ENCODE measurements at places on chromosomes 1 and 21. TPM values are rescaled to one million over a fixed set of nuclear protein-coding genes. Genes with fewer than 3 reads are reported as not detected.
A peak's percentile ranks its signal among the peaks of the same experiment; 100 is the strongest.

DNA sequence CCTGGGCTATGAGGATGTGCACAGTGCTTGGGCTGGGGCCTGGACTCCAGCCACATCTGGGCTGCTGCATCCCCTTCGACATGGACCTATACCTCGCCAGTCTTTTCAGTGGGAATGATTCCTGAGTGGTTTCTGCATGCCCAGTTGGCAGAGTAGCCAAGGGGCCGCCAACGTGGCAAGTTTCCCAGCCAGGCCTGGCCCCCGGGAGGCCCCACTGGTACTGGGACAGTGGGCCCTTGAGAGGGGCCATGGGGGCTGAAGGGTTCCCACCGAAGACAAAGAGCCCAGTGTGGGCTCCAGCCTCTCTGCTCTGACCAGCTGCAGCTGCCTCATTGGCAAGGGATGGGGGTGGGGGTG is 15.4 kb downstream of the RAP1GAP start:
- H3K4me3 ChIP-seq: no peak overlapping the region
- no peak overlapping the region for H3K27ac ChIP-seq
- no peaks in the 10 kb centered on the region for H3K27me3 ChIP-seq
- no peaks in the 10 kb centered on the region for H3K36me3 ChIP-seq
- H3K4me1 ChIP-seq: peaks cover 15% of the 10 kb centered on the region

GRCh38 chr1:101366513-101367215 is 129.8 kb downstream of the S1PR1 start:
- H3K27ac ChIP-seq: no peak overlapping the region
- DNase-seq: no peak
- no peaks in the 10 kb centered on the region for H3K27me3 ChIP-seq
- no peak overlapping the region for H3K4me3 ChIP-seq

- H3K27ac ChIP-seq: peak overlapping the region; percentile 90
- H3K4me1 ChIP-seq: peaks cover 32% of the 10 kb centered on the region
- peak overlapping the region; percentile 91 for H3K4me3 ChIP-seq
- H3K36me3 ChIP-seq: no peaks in the 10 kb centered on the region
- no peaks in the 10 kb centered on the region for H3K27me3 ChIP-seq
- DNase-seq: no peak
Measured at GRCh38 chr1:206634365-206635079, 814 bp upstream of the DYRK3 start.

DNA sequence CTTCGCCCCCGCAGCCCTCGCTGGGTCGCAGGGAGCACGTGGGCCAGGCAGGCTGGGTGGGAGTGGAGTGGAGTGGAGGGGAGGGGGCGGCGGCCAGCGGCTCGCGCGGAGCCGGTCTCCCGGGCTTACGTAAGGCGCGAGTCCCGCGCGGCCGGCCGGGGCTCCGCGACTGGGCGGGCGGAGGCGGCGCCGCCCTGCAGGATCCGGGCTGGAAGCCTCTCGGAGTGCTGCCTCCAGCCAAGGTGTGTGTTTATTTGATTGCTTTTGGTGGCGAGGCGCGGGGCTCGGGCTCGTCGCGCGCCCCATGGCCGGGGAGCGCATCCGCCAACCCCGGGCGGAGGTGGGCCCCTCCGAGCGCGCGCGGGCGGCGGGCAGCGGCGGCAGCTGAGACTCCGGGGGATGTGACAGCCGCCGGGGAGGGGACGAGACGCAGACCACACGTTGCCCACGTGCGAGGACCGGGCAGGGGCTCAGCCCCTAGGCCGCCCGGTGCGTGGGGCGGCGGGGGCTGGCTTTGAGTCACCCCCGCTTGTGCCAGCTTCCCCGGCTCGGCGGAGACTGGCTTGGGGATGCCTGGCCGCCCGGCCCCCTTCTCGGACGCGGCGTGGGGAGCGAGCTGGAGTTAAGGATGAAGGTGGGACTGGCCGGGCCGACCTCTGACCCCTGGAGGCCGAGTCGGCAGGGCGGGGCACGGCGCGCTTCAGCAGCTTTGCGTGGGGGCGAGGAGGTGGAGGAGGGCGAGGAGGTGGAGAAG is 402 bp upstream of the AK4 start:
- peak overlapping the region; percentile 63 for H3K4me3 ChIP-seq
- H3K27me3 ChIP-seq: no peaks in the 10 kb centered on the region
- H3K27ac ChIP-seq: peak overlapping the region; percentile 83
- no peaks in the 10 kb centered on the region for H3K36me3 ChIP-seq

GRCh38 chr21:25103500-25104207 is 503.6 kb downstream of the MRPL39 start:
- H3K36me3 ChIP-seq: no peaks in the 10 kb centered on the region
- no peaks in the 10 kb centered on the region for H3K4me1 ChIP-seq
- H3K27me3 ChIP-seq: no peaks in the 10 kb centered on the region
- H3K27ac ChIP-seq: no peak overlapping the region
- H3K4me3 ChIP-seq: no peak overlapping the region

The RAP1GAP gene
- 1.2 TPM for total RNA-seq
